AG04449 (cell line): ENCODE measurements at places on chromosomes 16 and 17.

- DNase-seq: peak; percentile 9
Measured at GRCh38 chr16:25235991-25236390, 19.2 kb downstream of the AQP8 start.

DNA sequence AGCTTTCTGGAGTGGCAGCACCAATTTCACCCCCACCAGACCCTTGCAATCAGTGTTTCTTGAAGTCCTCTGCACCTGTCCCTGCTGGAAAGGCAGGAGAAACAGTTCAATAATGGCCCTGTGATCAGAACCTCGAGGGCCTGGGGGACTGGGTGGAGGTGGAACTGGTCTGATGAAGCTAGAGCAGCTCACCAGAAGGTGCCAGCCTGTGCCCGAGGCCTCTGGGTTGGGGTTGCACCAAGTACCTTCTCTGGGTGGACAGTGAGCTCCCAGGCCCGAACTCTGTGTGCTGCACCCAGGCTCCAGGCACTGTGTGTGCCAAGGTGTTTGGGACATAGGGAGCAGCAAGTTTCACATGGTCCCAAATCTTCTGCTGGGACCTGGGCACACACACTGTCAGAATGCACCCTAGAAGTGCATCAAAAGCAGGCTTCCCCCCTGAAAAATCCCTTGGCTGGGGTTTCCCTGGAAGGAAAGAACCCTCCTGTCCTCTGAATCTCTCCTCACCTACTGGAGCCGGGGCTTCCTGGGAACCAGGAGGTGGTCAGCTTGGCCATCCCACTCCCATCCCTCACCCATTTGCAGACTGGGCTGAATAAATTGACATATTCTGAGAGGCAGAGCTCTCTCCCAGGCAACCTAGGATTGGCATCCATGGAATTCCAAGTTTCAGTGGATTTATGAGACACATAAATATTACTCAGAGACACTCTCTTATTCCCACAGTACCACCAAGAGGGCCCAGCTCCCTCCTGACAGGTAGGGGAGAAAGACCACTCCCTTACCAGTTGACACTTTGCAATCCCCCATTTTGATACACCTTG is 17.4 kb downstream of the CD300LG start:
- DNase-seq: no peak

DNA sequence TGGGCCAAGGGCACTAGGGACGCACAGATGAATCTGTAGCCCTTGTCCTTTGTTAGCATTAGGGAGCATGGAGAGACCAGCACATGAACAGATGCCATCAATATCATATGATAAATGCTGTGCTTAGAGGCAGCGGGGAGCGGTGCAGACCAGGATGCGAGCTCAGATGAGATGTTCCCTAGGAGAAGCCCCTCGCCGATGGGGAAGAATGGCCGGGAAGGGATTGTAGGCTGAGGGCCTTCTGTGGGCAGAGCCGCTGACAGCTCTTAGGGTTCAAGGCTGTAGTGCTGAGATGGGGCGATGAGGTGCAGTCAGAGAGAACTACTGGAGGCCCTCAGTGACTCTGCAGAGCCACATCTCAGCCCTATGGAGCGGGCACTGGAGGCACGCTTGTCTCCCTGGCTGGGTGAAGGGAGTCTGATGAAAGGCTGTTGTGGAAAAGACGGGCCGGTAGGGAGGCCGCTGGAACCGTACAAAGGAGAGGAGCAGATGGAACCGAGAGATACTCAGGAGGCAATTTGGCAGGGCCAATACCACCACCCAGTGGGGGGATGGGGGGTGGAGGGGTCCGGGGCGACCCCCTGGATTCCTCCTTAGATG is 66.3 kb upstream of the ENDOV start:
- DNase-seq: no peak

GRCh38 chr17:6140728-6141330 is 70.7 kb downstream of the WSCD1 start:
- DNase-seq: no peak

- DNase-seq: no peak
Measured at GRCh38 chr17:57490111-57490845, 234.0 kb downstream of the MSI2 start.

GRCh38 chr17:65723431-65724151 is 162.1 kb upstream of the AXIN2 start:
- DNase-seq: no peak

- DNase-seq: no peak
Measured at GRCh38 chr16:19621445-19621844, 65.9 kb downstream of the VPS35L start.

DNA sequence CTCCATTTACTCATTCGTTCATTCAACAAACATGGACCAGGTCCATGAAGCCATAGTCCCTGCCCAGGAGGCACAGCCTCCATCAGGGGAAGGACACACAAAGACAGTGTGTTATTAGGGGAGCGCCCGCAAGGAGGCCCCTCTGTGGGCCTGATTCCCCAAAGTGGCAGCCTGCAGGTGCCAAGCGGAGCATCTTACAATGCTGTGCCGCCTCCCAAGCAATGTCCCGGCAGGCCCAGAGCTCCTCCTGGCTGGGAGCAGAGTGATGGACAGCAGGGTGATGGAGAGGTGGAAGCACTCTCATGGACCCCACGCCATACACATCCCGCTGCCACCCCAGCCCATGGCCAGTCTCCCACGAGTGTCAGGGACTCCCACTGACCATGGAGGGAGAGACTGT is 25.8 kb downstream of the TRPV1 start:
- DNase-seq: no peak

- no peak for DNase-seq
Measured at GRCh38 chr16:8894736-8895334, 12.7 kb downstream of the LITAFD start.

DNA sequence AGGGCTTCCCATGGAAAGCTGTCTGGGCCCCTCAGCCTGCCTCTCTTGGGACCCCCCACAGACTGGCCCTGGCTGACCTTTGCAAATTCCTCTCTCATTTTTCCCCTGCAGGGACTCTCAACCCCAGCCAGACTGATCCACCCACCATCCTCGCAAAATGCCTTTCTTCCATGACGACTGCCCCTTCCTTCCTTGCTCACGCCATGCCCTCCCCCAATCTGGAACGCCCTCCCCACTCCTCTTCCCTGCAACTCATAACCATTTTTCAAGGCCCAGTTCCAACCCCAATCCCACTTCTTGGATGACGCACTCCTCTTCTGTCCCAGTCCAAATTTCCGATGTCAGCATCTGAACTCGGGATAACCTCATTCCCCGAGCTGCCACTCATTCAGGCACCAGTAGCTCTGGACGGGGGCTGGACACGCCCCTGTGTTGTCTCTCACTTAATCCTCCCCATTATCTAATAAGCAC is 1.3 kb upstream of the DNAI2 start:
- DNase-seq: no peak

- DNase-seq: peak; percentile 29
Measured at GRCh38 chr17:4152471-4152870, 9.5 kb downstream of the CYB5D2 start.
